Cortex of kidney (tissue), 1 donor: ENCODE measurements at places on chromosomes 2 and 18.

GRCh38 chr2:207681431-207681830 lies 30.0 kb upstream of the CCNYL1 start:
- DNase-seq = no peak

DNA sequence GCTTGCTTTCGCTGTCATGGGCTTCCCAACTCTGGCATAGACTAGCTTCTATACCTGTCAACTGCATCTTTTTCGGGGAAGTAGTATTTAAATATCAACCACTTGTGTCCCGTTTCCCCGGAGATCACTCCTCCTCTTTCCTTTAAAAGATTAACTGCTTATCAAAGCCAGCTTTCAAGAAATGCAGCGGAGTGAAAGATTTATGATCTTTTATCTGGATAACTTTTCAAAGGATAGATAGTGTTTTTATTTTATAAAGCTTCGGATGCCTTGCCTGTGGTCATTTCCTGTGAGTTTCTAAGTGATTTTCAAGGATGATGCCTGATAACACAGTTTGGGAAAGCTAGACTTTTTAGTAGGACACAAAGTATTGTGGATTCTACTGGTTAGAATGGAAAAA lies 2.9 kb upstream of the IGFBP5 start:
- DNase-seq = no peak

GRCh38 chr2:80016171-80016570 lies 288.4 kb downstream of the LRRTM1 start:
- no peak for DNase-seq

DNA sequence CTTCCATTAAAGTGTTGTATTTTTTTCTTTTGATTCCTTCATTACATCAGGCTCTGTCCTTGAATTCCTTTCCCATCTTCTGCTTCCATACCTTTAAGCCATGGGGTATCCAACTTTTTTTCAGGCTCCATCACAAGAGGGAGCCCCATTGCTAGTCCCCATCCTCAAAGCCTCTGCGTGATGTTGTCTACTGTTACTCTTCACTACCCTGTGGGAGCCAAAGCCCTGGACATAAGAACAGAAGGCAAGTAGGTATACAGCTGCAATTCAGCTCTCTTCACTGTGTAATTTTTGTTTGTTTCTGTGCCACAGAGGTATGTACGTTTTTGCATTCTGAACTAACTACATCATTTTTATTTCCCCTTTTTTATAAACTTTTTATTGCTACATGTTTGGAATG lies 36.6 kb upstream of the CCNYL1 start:
- no peak for DNase-seq

GRCh38 chr2:46350029-46350689 lies 53.0 kb downstream of the EPAS1 start:
- DNase-seq = no peak

DNA sequence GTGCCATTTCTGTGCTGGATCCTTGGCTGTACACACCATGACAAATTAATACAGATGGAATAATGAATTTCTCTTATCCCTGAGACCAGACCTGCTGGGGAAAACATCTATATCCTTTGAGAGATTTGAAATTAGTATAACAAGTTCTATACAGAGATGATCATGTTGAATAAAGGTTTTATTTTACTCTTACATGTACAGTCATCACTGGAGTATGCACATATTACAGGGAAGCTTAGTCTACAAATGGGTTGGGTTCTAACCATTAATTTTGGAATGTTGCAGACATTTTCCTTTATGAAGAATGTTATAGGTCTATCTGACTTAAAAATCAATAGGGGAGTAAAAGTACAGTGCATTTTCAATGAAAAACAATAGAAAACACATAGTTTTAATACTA lies 29.9 kb upstream of the MMADHC start:
- DNase-seq = no peak

DNA sequence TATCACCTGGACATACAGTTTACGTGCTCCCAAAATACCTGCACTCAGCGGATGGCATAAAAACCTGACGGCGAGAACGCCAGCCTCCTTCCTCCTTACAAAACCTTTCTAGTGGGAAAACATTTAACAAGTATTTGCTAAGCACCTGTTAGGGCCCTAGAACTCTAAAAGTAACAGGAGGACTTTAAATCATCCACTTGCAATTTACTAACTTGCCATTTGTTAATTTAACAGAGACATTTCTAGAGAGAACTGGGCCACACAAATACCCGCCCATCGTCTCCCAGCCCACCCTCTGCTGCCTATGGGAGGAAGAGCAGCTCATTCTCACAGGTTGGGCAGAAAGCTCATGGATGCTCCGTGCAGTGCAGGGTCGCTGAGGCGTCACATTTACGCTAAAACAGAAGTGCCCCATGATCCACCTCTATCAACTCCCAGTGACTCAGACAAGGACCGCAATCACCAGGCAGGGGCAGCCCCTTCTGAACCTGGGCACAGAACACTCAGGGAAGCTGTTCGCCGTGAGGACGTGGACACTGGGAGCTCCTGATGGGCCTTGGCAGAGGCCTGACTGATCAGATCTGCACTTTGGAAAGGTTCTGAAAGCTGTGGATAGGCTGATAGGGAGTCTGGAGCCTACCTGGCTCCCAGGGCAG lies 106.9 kb downstream of the HDAC4 start:
- no peak for DNase-seq

GRCh38 chr18:74495581-74496507 lies at the start of gene CNDP2:
Gene CNDP2, plus strand, starts transcription at chr18:74496363. Its CDS starts 3,611 bp downstream, at chr18:74499974.
- peak; percentile 72 for DNase-seq
